Cortex of kidney (tissue), 1 donor: ENCODE measurements at places on chromosomes 1 and 21.

- DNase-seq = no peak
These were observed 78.9 kb upstream of the AK4 start for GRCh38 chr1:65069011-65069565.

DNA sequence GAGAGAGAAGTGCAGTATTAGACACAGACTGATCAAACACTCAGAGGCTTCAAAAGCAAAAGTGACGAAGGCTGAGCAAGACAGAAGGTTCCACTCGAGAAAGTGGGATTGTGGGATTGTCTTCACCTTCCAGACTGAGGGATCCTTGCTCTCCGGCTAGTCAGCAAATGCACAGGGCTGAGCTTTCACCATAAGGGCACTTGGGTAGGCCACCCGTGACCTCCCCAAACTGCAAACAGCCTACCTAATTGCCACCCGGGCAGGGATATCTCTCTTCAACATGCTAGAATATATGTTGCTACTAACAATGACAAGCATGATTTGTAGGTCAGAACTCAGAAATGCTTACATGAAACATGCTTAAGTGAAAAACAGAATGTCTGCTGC lies 35.3 kb upstream of the RIPK4 start:
- no peak for DNase-seq

DNA sequence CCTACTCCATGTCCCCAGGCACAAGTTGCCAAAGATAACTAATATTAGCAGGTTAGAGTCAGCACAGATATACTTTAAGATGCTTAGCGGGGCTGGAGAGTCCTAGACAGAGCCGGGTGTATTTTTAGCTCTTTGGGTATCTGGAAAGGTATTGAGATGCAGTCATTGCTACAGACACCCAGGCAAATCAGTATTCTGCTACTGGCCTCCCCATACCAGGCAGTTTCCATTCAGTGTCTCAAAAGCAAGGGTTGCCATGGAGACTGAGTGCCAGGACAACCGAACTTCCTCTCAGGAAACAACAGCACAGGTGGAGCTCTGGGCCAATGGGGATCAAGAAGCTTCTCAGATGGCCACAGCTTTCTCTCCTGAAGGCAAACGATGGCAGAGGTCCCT lies 45.3 kb downstream of the KCNC4 start:
- no peak for DNase-seq

GRCh38 chr1:206581571-206581981 lies 30.7 kb downstream of the EIF2D start:
- DNase-seq = no peak

GRCh38 chr1:11967028-11967547 lies 13.2 kb upstream of the MFN2 start:
- DNase-seq = no peak

GRCh38 chr21:21101911-21102310 lies 103.7 kb downstream of the NCAM2 start:
- no peak for DNase-seq

- DNase-seq = no peak
These were observed 27.2 kb upstream of the NPPB start for GRCh38 chr1:11885916-11886315.

- no peak for DNase-seq
These were observed 92.1 kb downstream of the WDR3 start for GRCh38 chr1:118021668-118022067.

DNA sequence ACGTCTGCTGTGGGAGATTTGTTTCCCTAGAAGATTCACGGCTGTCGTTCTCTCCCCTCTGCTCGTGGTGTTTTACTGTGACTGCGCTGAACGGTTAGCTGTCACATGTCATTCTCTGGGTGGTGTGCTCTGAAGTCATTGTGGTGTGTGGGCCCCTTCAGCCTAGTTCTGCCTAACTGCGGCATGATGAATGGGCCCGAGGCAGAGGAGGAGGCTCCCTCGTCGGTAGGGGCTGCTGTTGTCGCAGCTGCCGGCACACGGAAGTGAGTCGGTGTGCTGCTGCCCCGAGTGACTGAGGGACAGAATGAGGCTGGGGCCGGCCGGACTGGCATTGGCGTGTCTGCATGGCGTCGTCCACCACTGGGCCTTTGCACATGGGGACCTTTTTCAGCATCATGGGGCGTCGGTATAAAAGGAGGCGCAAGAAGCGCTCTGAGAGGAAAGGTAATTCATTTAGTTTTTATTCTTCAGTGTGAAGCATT lies 77.9 kb downstream of the ADARB1 start:
- no peak for DNase-seq

DNA sequence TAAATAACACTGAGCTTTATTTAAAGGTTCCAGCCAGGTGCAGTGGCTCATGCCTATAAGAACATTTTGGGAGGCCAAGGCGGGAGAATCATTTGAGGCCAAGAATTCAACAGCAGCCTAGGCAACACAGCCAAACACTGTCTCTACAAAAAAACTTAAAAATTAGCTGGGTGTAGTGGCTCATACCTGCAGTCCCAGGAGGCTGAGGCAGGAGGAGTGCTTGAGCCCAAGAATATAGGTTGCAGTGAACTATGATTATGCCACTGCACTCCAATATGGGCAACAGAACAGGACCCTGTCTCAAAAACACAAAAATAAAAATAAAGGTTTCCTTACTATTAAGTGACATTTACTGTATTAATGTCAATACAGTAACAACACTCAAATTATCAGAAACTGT lies 2.1 kb downstream of the TAF12 start:
- no peak for DNase-seq

DNA sequence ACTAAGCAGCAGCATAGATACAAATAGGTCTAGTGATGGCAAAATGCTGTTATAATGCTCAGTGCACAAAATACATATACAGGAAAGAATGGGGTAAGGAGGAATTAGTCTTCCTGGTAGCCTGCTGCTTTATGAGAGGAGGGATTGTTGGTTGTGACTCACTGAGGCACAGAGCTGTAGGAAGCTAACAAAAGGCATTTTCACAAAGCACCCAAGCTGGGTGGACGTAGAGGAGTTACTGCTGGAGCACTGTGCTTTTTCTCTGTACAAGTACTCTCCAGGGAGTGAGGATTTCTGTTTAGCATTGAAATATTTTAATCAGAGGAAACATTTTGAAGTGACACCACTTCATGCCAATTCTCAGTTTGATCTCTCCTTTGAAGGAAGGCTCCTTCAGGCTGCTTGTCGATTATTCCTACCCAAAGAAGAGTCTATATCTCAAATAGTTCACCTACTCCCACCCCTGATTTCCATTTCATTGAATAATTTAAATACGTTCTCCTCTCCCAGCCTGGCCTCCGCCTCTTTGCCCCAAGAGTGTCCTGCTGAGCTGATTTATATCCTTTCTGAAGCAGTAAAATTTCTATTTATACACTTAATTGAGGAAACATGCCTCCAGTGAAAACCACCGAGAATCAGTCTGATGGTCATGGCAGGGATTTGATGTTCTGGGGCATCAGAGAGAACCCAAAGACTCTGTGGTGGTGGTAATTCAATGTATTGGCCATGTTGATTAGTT lies 271.9 kb downstream of the HHAT start:
- no peak for DNase-seq

- no peak for DNase-seq
These were observed 51.1 kb upstream of the RGS21 start for GRCh38 chr1:192265516-192266173.

- DNase-seq = peak; percentile 48
These were observed 380 bp downstream of the COL18A1 start for GRCh38 chr21:45405271-45405818.

DNA sequence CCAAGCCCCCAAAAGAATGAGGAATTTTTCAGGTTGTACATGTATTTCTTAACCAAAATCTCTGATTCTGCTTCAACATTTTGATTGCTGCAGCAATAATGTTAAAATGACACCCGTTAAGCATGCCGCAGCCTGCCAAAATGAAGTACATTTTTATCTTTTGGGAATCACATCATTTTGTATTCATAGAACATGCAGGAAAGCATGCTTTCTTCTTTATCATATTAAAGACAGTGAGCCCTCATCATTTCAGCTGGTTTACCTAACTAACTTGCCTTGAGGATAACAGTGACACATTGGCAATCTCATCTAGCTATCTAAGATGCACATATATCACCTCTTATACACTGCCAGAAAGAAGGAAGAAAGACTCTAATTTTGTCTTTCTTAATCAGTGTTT lies 299.2 kb downstream of the LTN1 start:
- no peak for DNase-seq

DNA sequence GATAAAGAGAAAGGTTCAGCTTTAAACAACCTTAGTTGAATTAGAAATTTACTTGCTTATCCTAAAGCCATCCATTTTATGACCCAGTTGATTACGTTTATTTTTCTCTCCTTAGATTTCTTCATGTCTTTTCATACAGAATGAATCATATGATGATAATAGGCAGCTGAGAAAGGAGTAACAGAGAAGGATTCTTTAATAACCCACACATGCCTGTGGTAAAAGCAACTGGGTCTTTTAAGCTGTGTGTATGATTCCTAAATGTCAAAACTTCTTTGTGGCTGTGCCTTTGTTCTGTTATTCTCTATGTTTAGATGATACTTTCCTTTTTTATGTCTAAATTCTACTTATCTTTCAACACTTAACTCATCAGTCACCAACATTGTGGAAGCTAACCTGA lies 626.5 kb downstream of the NCAM2 start:
- no peak for DNase-seq

DNA sequence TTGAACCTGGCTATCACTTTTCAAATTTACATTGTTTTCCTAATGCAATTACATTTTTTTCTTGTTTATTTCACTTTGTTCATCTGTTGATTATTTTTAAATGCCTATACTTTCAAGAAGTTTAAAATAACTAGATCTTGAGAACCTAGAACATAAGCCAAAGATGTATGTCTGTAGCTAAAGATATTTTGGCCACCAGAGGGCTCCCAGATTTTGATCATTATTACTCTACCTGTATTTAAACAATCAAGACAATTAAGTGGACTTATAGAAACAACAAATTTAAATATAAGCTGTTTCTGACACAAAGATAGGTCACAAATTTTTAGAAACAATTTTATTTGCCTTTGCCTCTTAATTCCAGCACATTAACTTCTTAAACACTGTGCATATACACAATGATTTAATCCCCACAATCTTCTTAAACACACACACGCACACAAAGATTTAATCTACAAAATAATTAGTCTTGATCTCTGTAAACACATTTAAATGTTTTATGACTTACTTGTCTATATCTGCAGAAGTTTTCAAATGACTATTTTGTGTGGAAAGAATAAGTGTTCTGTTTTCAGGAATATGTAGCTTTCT lies 380.0 kb downstream of the DSCAM start:
- no peak for DNase-seq

GRCh38 chr1:192439373-192440025 lies 122.7 kb downstream of the RGS21 start:
- DNase-seq = no peak

GRCh38 chr1:247222840-247223239 lies 33.0 kb upstream of the VN1R5 start:
- no peak for DNase-seq

GRCh38 chr21:15094706-15095105 lies 29.9 kb upstream of the NRIP1 start:
- DNase-seq = no peak

DNA sequence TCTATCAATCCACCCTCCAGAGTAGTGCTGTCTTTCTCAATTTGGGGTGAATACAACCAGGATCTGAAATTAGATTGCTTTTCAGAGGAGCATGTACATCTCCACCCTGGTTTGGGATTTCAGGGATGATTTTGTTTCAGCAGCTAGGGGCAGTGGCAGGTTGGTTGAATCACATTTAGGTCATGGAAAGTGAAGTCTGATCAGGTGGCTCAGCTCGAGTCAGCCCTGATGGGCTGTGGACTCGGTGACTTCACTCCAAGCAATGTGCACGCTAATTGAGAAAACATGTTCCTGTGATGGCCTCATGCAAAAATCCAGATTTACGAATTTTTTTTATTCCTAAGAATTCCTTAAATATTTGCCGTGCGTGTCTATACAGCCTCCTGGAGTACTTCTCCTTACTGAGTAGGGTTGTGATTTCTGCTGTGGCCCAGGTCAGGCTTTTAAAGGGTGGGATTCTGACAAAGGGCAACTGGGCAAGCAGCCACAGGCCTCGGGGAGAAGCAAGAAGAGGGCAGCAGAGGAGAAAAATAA lies 7.5 kb downstream of the NGF start:
- DNase-seq = no peak

GRCh38 chr1:16396591-16396990 lies 29.5 kb downstream of the SZRD1 start:
- DNase-seq = no peak

DNA sequence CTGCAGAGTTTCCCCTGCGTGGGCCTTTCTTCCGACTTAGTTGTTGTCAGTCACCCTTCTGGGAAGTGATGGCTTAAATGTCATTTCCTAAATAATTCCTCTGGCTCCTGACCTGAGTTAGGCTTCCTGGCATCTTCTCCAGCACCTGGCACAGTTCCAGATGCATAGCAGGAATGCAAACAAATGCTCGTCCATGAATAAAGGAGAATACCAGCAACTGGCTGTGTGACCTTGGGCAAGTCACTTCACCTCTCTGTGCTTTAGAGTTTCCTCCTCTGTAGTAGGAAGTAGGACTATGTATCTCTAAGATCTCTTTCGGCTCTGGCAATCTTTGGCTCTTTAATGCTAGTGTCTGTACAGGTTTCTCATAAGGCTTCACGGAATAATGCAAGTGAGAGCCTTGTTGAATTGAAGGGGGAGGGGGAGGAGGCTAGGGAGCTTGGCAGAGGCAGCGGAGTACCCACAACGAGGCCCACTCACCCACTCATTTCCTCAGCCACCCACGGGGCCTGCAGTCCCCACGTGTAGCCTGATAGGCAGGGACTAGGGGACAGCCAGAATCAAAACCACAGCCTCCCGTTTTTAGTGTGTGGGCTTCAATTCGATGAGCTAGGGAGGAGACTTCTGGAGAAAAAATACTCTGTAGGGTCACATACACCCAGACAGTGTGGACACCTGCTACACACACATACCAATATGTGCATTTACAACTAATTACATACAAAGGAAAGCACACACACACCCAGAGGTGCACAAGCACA lies 48.1 kb downstream of the TENT5C start:
- DNase-seq = no peak

GRCh38 chr1:26017606-26018005 lies 4.0 kb upstream of the EXTL1 start:
- no peak for DNase-seq

DNA sequence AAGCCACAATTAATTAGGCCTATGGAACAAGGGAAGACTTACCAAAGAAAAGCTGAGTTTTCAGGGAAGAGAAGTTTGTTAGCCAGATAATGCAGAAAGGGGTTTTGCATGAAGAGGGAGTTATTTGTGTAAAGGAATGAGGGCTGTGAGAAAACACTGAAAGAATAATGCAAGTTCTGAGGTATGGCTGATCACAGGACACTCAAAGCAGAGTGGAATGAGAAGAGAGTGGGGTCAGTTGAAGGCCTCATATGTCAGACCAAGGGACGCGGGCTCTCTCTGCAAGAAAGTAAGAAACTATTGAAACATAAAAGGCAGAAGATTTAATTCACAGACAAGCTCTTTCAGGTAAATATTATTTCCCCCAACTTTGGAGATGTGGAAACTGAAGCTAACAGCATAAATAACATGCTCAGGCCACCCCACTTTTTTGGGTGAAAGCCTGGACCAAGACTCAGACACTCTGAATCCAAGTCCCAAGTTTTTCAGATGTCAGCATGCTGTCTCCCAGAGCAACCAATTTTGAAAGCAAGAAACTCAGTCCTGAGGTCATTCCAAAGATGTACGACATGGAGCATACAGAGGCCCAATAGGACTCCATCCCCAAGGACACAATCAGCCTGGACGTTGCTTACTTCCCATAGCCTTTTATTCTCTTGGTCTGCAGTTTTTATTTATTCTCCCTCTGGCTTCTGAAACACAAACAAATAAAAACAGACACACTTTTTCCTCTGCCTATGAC lies 47.3 kb upstream of the FGGY start:
- no peak for DNase-seq
